H1 (cell line): ENCODE measurements at places on chromosomes 4 and X.
A peak's percentile ranks its signal among the peaks of the same experiment; 100 is the strongest.

DNA sequence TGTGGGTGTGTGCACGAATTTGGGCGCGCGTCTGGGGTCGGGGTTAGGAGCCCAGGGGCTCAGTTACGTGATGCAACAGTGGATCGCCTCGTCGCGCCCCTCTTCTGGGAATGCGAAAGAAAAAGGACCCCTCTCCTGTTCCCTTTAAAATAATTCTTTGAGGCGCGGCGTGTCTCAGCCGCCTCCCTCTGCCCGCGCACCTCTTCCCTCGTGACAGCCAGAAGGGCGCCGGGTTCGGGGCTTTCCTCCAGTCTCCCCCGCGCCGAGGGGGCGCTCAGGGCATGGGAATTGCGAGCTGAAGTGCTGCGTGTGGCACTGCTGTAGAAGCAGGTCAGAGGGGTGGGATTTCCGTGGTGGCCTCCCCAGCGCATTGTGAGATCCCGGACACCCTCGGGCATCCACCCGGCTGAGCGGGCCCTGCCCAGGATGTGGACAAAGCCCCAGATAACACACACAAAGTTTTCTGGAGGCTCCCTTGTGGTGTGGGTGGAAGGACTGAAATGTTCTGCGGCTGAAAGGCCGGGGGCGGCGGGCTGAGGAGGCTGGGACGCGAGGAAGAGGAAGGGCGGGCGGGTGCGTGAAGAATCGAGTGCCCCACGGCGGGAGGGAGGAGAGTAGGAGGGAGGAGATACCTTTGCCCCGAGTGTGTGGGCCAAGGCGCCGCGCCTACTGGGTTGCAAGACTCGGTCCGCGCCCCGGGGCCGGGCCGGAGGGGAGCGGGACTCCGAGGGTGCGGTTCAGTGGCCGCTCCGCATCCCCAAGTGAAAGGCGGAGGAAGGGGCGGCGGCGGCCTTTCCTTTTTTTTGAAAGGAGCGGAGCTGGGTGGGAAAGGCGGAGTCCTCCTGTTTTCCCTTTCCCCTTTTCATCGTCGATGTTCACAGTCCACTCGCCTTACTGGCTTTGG lies 752 bp downstream of the SEPTIN11 start:
- DNase-seq, result no peak

GRCh38 chrX:110145311-110145710 lies 142.4 kb downstream of the TMEM164 start:
- DNase-seq, result no peak

GRCh38 chr4:94126669-94127068 lies 81.0 kb upstream of the SMARCAD1 start:
- DNase-seq, result no peak

- no peak for DNase-seq
Observed at GRCh38 chr4:79199743-79200142, 126.1 kb downstream of the NAA11 start.

- DNase-seq, result no peak
Observed at GRCh38 chr4:87758270-87758669, 41.1 kb upstream of the IBSP start.

- no peak for DNase-seq
Observed at GRCh38 chrX:5388087-5388486, 840.6 kb downstream of the NLGN4X start.

DNA sequence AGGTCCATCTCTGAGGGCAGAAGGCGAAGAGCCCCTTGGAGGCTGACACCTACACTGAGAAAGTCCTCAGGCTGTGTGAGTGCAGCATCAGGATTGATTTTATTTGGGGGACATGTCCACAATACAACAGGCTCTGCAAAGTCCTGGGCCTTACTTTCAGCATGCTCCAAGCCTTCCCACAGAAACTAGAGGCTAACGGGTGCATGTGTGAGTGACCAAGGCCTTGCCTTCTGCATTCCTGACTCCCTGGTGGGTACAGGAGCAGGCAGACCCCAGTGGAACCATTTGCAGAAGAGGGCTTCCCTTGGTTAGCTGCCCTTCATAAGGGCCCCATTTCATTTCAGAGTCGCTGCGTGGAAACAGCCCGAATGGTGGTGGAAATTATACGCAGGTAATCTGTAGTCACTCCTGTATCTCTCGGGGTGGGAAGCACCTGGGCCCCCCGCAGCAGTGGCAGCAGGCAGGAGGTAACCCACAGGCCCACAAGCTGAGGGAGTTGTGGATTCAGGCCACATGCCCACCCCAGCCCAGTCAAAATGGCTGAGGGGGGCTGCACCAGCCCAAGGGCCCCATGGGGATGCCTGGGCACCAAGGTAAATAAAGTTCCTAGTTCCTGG lies 37.7 kb downstream of the NSG1 start:
- peak; percentile 43 for DNase-seq

DNA sequence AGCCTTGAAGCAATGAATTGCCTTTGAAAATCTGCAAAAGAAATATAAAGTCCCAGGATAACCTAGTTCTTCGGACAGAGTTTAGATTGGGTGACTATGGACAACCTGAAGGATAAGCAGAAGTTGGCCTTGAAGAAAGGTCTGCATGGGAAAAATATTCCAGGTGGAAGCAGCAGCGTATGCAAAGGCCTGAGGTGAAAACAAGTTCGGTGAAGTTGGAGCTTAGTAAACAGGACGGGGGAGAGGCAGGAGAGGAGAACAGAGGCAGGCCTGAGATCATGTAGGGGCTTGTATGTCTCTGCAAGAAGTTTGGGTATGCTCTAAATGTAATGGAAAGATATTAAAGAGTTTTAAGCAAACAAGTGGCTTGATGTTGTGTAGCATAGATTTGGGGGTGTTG lies 176.0 kb downstream of the ARHGAP24 start:
- no peak for DNase-seq

- DNase-seq, result no peak
Observed at GRCh38 chr4:74931376-74931775, 1.5 kb upstream of the PARM1 start.

DNA sequence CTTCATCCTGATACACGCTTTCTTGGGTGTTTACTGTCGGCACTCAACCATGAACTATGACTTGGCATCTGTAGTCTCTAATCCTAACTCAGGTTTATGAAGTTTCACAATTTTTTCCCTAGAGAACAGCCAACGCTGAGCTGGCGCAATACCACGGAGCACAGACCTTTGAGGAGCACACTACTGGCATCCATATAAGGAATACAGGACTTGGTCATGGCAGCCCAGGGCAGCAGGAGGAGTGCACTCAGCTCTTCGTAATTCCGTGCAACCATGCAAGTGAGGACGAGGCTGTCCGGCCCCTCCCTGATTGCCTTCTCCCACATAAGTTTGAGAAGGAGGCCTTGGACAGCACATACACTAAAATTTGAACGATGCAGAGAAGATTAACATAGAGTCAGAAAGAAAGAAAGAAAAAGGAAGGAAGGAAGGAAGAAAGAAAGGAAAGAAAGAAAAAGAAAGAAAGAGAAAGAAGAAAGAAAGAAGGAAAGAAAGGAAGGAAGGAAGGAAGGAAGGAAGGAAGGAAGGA lies 41.0 kb upstream of the PDLIM5 start:
- no peak for DNase-seq

GRCh38 chr4:10083861-10084641 lies 32.5 kb downstream of the WDR1 start:
- no peak for DNase-seq

GRCh38 chr4:136400829-136401228 lies 1131.5 kb downstream of the PCDH18 start:
- DNase-seq, result no peak

- DNase-seq, result no peak
Observed at GRCh38 chr4:107693132-107693531, 26.9 kb downstream of the PAPSS1 start.

GRCh38 chr4:108783665-108784463 lies 21.0 kb upstream of the ETNPPL start:
- DNase-seq, result no peak

- no peak for DNase-seq
Observed at GRCh38 chrX:110374559-110374958, 15.9 kb downstream of the RTL9 start.

GRCh38 chrX:39336671-39337311 lies 535.5 kb downstream of the MID1IP1 start:
- no peak for DNase-seq

GRCh38 chr4:126874533-126874932 lies 758.2 kb upstream of the INTU start:
- DNase-seq, result no peak

DNA sequence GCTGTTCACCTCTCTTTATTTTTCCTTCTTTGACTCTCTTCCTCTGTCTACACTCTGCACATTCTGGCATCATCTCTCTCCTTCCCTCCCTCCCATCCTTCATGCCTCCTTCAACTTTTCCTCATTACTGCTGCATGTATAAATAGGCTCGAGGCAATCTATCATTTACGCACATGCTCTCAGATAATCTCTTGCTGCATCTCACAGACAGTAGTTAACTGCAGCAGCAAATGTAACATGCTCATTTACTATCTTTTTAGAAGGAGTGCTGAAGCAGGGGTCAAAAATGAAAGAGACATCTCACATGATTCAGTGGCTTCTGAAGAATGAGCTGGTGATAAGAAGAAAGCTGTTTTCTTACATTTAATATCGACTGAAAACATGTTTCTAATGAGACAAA lies 127.7 kb downstream of the RASL11B start:
- DNase-seq, result no peak

- DNase-seq, result no peak
Observed at GRCh38 chr4:119543779-119544178, 84.8 kb downstream of the PDE5A start.

- no peak for DNase-seq
Observed at GRCh38 chr4:158817562-158818296, 48.9 kb downstream of the FNIP2 start.

- DNase-seq, result no peak
Observed at GRCh38 chr4:150082241-150082640, 4.0 kb downstream of the DCLK2 start.

DNA sequence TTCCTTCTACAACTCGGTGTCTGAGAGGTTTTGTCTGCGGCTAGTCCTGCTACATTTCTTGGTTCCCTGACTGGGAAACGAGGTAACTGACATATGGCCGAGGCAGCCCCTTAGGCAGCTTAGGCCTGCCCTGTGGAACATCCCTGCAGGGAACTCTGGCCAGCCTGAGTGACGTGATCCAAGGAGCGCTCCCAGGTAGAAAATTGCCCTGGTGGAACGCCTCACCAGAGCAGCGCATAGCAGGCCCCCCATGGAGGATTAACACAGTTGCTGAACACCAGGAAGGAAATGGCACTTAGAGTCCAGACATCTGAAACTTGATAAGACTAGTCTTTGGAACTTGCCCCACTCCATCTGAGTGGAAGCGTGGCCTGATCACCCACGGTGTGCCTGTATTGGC lies 837.4 kb upstream of the NDST4 start:
- no peak for DNase-seq

DNA sequence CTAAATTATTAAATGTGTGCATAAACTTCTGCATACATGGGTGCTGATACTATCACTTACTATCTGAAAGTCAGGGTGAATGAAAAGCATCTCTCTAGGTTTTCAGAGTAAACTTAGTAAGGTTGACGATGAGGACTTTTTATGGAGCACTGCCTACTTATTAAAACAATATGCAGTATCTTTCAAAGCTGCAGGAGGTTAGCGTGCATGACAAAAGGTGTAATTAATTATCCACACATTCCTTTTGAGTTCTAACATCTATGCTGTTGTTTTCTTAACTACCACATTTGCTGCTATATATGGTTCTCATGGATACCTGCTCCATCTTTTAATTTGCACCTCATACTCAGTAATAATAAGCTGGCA lies 256.2 kb downstream of the FSTL5 start:
- DNase-seq, result no peak

DNA sequence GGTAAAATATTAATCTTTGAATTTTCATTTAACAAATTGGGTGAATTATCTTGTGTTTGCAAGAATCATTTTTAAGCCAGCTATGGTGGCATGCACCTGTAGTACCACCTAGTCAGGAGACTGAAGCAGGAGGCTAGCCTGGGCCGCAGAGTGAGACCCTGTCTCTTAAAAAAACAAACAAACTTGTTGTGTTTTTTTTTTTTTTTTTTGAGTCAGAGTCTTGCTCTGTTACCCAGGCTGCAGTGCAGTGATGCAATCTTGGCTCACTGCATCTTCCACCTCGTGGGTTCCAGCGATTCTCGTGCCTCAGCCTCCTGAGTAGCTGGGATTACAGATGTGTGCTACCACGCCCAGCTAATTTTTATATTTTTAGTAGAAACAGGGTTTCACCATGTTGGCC lies 2.2 kb downstream of the TXLNG start:
- DNase-seq, result no peak

- no peak for DNase-seq
Observed at GRCh38 chr4:101807351-101807750, 16.8 kb downstream of the BANK1 start.

- DNase-seq, result no peak
Observed at GRCh38 chr4:136651932-136652331, 880.4 kb downstream of the PCDH18 start.

DNA sequence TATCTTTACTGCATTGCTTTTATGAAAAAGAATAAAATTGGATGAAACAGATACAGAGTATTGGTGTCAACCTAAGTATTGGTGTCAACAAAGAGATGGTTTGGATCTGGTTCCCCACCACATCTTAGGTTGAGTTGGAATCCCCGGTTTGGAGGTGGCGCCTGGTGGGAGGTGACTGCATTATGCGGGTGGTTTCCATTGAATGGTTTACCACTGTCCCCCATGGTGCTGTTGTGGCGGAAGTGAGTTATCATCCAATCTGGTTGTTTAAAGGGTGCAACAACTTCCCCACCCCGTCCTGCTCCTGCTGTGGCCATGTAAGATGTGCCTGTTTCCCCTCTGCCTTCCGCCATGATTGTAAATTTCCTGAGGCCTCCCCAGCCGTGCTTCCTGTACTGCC lies 52.8 kb upstream of the CD99 start:
- no peak for DNase-seq

DNA sequence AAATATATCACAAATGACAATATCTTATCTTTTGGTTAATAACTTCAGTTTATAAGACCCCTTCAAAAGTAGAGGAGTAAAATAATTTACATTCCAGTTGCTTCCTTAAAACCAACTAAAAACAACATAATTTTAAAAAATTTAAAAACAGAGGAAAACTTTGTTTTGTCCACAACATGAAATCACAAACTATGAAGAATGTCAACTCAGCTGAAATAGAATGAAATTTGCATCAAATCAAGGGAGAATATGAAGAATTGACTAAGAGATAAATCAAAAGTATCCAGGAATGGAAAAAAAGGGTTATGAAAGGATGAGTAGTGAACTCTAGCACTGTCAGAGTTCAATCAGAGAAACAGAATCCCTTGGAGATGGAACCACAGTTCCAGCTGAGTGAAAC lies 2.2 kb upstream of the YY2 start:
- no peak for DNase-seq

DNA sequence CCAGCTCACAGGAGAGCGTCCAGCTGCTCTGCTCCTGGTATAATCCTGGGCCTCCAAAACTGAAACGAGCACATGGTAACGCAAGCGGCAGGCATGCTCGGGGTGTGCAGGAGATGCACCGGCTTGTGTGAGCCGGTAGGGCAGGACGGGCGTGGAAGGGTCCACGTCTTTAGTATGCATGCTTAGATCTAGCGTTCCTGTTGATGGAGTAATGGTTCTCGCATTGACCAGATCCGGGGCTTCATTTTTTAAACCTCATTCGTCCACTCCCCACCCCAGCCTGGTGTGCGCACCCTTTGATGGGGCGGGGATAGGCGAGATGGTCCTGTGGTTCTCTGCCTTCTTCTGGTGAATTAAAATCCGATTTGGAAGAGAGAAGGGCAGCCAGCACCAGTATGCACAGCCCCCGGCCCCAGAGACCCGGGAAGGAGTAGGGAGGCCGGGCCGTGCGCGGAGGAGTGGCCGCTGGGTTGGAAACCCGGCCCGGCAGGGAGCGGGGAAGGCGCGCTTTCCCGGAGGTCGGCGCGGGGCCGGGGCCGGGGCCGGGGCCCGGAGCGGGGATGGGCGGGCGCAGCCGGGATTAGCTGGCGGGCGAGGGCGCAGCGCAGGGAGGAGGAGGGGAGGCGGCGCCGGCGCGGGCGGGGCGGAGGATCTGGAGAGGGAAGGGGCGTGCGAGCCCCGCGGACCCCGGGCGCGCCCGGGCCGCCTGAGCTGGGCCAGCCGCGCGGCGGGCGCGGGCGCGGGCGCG lies 39.9 kb downstream of the FAM149A start:
- peak; percentile 82 for DNase-seq
